H1 (cell line): ENCODE measurements at places on chromosomes 5 and 9.

DNA sequence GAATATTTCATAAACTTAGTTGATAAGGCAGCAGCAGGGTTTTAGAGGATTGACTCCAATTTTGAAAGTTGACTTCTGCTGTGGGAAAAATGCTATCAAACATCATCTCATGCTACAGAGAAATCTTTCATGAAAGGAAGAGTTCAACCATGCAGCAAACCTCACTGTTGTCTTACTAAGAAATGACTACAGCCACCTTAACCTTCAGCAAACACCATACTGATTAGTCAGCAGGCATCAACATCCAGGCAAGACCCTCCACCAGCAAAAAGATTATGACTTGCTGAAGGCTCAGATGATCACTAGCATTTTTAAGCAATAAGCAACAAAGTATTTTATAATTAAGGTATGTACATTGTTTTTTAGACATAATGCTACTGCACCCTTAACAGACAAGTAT is 7.6 kb downstream of the TMEM174 start:
- DNase-seq: no peak

DNA sequence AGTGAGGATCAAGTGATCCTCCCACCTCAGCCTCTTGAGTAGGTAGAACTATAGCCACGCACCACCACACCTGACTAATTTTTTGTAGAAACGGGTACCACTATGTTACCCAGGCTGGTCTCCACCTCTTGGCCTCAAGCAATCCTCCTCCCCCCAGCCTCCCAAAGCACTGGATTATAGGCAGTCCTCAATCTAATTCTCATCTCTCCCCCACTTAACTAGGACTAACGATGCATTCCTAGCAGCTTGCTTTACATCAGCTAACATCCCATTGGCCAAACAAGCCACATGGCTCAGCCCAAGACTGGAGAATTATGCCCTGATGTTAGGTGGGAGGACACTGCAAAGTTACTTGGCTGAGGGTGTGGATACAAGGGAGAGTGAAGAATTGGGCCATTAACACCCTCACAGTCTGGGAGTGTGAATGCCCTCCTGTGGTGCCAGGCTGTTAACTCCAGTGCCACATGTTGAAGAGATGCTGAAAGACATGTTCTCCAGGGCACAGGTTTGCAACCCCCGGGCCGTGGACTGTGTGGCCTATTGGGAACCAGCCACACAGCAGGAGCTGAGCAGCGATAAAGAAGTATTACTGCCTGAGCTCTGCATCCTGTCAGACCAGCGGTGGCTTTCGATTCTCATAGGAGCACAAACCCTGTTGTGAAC is 5.3 kb upstream of the ZNF367 start:
- DNase-seq: no peak

DNA sequence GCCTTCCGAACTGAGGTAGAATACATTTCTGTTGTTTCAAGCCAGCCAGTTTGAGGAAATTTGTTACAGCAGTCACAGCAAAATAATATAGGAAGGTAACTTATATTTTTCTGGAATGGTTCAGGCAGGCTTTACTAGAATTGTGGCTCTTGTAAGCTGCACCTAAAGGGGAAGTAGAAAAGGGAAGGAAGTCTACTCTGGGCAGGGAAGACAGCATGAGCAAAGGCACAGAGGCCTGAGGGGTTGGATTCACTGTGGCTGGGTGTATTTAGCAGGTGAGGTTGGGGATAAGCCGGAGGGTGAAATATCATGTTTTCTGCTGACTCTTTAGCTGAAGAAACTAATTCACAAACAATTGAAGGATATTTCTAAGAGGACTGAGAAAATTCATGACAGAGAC is 183.5 kb downstream of the GAS1 start:
- no peak for DNase-seq

DNA sequence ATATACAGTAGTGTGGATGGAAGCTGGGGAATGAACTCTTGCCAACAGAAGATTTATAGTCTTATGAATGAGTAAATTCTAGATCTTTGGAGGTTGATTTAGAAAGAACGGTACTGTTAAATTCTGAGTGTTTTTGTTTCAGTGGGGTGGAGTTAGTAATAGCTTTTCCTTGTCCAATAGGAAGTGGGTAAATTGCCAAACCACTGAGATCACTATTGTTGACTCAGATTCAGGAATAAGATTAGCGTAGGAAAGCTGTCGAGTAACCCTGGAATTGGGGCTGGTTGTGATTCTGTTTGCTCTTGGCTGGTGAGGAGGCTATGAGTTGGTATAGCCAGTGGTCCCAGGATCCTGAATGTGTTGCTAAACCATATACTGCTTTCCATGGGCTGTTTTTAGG is 155.6 kb downstream of the ARHGAP26 start:
- DNase-seq: no peak

DNA sequence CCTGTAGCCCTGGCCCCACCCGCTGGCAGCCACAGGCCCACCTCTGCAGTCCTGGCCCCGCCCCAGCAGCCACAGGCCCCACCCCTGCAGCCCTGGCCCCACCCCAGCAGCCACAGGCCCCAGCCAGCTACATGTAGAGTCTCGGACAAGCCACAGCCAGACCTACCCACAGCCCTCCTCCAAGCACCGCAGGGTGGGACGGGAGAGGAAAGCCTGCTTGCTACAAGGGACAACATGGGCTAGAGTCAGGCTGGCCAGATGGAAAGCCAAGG is 49.5 kb upstream of the SARDH start:
- DNase-seq: peak; percentile 73

- DNase-seq: no peak
These were observed 7.8 kb downstream of the EXOSC2 start for GRCh38 chr9:130701059-130702022.

DNA sequence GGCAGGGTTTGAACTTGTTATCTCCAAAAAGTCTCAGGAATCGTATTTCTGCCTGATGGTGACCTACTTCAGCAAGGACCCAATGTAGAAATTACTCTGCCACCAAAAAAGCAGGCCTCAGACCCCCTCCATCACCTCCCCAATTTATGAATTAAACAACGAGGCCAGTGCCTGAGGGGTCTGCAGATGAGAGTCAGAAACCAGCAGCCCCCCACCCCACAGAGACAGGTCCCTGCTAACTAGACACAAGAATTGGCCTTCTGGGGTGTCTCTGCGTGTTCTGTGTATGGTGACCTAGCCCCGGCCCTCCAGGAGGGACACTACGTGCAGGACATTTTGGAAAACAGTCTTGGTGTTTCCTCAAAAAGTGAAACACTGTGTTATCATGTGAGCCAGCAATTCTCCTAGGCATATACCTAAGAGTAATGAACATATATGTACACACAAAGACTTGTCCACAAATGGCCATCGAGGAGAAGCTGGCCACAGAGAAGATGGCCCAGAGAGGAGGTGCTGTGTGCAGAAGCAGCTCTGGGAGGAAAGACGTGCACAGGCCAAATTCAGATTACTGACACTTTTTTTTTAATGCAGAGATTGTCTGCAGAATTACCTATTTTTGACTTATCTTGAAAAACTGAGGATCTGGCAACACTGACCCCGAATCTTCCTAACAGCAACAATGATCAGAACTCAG is 93.8 kb downstream of the ADAMTS2 start:
- no peak for DNase-seq

DNA sequence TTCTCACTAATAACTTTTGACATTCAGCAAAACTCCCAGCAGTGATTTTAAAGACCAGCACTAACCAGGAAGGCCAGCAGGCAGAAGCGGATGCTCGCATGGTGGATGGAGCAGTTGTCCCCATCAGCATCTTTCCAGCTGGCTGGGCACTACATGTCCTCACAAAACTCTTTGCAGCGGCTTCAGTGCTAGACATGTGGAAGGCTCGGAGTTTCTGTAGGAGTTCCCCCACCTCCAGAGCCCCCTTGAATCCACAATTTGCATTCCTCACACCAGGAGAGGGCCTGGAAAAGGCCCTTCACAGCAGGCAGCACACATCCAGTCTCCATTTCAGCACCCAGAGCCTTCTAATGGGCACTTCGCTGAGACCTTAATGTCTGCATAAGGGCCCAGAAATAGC is 85.6 kb downstream of the APTX start:
- DNase-seq: no peak

- no peak for DNase-seq
These were observed 3.9 kb downstream of the ENHO start for GRCh38 chr9:34518896-34519295.

DNA sequence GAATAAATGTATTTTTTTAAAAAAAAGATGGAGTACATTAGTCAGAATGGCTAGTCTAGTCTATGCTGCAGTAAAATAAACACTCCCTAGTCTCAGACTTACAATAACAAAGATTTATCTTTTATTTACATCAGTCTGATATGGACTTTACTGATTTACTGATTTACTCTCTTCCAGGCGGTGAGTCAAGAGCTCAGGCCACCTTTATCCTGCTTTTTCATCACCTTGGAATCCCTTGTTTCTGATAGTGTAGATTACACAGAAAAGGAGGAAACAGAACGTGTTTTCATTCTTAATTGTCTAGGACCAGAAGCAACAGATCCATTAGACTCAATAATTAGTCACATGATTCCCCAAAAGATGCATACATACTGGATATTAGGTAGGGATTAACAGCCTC is 290.1 kb upstream of the TRPC7 start:
- DNase-seq: no peak

DNA sequence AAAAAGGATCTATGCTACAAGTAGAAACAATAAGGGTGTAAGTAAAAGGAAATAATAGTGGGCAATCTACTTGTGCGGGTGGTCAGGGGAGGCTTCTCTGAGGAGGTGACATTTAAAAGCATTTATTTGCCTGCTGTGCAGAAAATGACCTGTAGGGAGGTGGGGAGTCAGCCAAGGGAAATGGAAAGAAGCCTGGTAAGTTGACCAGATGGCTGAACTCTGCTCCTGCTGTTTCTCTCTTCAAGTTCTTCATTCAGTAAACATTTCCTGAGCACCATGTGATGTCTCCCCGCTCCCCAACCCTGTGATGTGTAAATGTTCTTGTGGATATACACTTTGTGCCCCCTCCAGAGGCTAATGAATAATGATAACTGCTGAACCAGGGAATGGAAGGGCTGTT is 9.9 kb upstream of the SPIN1 start:
- no peak for DNase-seq

GRCh38 chr5:80987078-80987766 is 27.1 kb downstream of the RASGRF2 start:
- no peak for DNase-seq

- no peak for DNase-seq
These were observed 94.9 kb upstream of the SLC27A6 start for GRCh38 chr5:128870373-128870772.

- no peak for DNase-seq
These were observed 40.4 kb upstream of the SMU1 start for GRCh38 chr9:33116860-33117259.

DNA sequence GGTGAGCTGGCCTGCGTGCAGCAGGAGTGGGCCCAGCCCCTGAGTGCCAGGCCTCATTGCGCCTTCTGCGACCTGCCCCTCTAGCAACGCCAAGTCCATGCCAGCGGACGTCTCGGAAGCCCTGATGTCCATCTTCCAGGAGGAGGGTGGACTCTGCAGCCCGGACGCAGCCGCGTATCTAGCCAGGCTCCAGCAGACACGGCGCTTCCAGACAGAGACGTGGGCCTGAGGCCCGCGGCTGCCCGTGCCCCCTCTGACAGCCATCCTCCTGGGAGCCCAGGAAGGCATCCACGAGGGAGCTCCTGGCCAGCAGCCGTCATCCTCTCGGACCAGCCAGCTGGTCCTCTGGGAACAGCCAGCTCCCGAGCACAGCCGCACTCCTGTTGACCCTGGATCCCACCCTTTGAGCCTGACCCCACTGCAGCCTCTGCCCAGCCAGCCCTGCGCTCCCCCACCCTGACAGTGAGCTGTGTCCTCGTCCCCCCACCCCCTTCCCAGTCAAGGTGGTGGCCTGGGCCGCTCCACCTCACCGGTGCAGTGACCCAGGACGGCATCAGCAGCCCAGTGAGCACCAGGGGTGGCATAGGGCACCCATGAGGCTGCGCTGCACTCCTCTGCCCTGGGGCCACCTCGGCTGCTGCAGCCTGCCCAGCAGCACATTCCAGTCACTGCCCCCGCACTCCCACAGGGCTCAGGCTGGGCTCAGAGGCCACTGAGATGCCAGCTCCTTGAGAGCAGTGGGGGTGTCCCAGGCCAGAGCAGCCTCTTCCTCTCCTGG is 5.7 kb downstream of the RNF208 start:
- DNase-seq: no peak

DNA sequence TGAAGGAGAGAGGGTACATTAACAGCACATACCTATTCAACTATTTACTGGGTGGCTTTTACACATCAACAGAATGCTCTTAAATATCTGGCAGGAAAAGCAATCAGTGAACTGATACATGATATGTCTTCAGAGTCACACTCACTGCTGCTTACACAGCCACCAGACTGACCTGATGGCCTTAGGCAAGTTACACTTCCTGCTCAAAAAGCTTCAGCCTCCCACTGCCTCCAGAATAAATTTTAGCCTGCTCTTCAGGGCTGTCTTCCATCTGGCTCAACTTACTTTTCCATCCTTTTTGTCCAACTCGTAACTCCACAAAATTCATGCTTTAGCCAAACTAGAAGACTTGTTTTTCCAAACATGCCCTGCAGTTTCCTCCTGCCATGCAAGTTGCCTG is 10.7 kb downstream of the LOX start:
- no peak for DNase-seq

- peak; percentile 28 for DNase-seq
These were observed 92.3 kb downstream of the FSTL4 start for GRCh38 chr5:133520062-133520461.

- no peak for DNase-seq
These were observed 77.5 kb upstream of the CAST start for GRCh38 chr5:96584712-96585111.

DNA sequence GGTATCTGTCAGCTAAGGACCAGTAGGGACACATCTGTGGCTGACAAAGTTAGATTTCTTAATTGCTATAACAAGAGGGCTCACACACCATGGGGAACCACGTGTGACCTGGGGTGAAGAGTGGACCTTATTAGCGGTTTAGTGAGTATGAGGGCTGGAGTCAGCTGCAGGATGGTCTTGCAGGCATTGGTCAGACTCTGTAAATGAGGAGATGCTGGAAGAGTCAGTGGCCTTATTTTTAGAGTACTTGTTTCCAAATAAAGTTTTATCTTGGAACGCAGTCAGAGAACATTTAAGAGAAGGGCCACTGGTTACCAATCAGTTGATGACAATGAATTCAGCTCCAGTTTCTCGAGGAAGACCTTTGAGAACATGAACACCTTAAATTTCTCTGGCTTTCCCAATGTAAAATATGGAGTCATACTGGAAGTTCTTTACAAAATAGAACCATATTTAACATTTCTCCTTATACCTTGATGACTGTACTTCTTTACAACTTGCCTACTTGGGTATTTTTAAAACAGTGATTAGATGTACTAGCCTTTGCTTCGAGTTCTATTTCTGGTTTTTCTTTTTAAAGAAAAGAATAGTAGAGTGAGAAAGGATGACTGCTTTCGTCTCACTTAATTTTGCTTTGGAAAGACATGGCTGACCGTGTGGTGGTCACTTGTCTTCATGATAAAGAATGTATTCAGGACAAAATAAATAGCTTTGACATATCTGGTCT is 185.9 kb upstream of the S1PR3 start:
- no peak for DNase-seq

- DNase-seq: no peak
These were observed 315.4 kb downstream of the CDK5RAP2 start for GRCh38 chr9:120264528-120264927.
